ENCODE measurements at places on chromosomes 12 and 14. TPM values are rescaled to one million over a fixed set of nuclear protein-coding genes. Genes with fewer than 3 reads are reported as not detected.

GRCh38 chr12:34347367-34347766 is 325.1 kb downstream of the ALG10 start:
- no peak for DNase-seq

- no peak for DNase-seq
Observed at GRCh38 chr14:68254669-68255527, 435.3 kb downstream of the RAD51B start.

- DNase-seq = no peak
Observed at GRCh38 chr12:32600681-32601080, 78.4 kb upstream of the DNM1L start.

DNA sequence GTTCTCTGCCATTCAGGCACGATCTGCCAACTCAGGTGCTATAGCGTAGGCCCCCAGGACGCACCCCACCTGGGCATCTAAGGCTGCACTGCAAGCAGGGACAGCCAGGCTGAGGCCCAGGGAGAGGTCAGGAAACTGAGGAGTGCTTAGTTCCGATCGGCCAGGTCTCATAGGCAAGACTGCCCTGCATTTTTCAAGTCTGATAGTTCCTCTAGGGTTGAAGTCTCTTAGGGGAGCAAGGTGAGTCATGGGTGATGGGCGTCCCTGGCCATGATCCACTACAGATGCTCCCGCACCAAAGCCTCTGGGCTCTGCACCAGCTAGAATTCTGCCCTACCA is 13.2 kb downstream of the NOPCHAP1 start:
- DNase-seq = no peak

DNA sequence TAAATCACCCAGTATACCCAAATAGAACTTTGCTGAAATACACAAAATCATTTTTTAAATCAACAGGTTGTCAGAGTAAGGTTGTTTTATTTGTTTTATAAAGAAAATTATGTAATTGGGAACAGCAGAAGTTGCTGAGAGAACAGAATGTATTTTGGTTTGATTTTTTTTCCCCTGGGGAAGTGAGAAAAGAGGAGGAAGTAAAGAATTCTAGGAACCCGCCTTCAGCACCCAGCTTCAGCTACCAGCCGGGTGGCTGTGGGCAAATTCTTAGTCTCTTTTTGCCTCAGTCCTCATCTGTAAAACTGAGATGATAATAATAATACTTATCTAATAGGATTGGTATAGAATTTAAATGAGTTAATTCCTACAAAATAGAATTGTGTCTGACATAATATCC is 119.4 kb downstream of the SRGAP1 start:
- no peak for DNase-seq

DNA sequence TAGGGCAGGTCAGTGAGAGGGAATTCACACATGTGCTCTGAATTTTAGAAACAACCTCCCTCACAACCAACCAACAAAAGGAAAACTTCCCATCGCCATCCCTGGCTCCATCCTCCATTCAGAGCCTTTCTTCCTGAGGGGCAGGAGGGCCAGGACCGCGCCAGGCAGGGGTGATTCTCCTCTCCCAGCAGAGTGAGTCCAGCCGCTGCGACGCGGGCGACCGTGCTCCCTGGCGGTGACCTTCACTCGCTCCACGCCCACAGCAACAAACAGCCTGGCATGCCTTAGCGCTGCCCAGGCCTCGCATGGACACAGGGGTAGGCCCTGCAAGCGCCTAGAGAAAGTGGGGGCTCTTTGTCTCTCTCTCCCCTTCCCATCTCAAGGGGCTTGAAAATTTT is 3.7 kb downstream of the GALNT9 start:
- DNase-seq = no peak

DNA sequence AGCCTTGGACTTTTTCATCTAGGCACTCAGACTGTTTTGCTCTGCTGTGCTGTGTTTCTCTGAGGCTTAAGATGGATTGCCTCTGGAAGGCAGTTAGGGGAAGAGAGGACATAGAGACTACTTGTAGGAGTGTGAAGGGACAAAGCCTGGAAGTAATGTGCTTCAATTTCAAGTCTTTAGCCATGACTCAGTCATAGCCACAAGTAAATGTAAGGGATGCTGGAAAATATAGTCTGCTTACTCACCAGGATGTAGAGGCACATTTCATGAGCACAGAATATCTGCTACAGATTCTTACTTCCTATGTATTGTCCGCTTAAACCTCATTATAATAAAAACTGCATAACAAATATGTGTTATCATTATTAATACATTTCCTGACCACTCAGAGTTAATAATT is 794.3 kb upstream of the NOVA1 start:
- no peak for DNase-seq

GRCh38 chr14:102998393-102998792 is 59.0 kb downstream of the CDC42BPB start:
- no peak for DNase-seq

DNA sequence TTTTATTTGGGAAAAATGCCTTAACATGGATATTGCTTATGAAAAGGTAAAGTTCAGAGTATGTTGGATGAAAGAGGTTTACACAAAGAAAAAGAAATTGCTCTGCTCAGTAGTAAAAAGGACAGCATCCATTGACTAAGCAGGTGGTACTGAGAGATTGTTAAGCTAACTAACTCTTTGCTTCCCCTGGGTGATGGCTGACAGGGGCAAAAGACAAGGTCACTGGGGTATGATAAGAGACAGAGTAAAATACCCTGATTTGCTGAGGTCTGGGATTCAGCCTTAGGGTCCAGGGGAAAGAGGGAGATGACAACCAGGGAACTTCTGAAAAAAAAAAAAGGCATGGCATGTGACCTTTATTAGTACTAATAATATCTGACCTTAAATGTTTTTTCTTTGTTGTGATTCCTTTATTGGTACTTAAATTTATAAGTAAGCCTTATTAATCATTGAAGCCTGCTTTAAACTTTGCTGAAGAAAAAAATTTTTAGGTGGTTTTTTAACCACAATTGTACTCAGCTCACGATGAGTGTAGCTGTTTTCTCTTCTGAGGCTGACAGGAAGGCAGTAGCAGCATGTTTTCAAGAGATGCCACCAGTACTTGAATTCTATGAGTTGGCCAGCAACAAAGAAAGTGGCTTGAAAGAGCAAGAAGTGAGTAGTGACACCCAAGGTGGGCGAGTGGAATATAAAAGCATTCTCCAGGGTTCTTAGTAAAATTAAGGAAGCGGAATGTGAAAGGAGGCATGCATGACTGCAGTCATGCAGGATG is 43.7 kb upstream of the KITLG start:
- no peak for DNase-seq

DNA sequence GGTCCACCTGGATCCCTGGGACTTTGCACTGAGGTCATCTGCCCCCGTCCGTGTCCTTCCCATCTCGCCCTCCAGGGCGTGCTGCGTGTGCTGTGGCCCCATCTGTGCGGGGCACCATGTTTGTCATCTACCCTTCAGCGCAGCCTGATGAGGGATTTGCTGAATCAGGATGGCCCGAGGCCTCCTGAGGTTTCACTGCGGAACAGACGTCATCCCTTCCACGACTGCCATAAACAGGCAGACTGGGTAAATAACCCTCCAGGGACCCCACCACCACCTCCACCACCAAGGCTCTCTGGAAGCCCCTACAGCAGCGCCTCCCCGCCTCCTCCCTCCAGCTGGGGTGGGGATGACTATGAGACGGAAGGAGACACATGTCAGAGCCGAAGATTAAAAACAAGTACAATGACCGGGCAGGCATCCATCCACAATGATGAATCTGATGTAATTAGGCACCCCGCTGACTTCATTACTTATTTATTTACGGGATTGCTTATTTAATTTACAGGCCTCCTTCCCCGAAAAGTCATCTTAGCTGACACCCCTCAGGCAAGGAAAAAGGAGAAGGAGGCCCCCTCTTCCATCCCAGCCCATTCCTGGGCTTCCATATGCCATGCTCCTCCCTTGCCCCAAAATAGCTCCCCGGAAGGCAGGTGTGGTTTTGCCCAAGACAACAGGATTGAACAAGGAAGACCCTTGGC is 39.4 kb downstream of the NCOR2 start:
- no peak for DNase-seq

GRCh38 chr14:101118233-101118632 is 214.7 kb upstream of the RTL1 start:
- DNase-seq = no peak

DNA sequence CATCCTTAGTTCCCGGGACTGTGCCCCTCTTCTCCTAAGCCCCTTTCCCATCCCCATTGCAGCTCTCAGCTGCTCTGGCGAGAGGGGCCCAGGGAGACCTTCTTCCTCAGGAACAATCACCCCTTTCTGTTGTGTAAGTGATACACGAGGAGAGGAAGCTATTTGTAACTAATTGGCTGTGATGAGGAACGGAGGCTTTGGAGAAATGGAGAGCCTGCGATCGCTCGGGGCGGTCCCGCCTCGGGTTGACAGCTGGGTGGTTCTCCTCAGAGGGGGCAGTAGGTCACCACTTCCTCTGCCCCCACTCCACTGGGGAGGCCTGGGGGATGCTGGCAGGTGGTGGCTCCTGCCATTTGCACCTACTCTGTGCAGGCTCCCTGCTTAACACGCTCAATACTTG is 6.6 kb upstream of the PGF start:
- no peak for DNase-seq

- no peak for DNase-seq
Observed at GRCh38 chr12:119069147-119069642, 87.9 kb downstream of the SRRM4 start.

DNA sequence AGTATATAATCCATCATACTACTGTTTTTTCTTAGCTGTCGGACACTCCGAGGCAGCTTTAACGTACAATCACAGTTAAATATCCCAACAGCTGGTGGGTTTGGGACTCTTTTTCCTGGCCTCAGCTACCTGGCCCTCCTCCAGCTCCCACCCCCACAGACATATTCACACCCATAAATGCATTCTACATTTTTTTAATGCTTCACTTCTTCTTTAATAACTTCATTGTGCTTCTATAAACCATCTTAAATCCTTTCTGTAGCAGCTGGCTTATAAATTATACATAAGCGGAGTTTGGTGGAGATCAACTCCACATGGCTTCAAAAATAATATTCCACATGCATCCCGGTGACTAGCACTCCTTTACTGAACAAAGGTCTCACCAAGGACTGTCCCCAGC is 33.3 kb downstream of the TDG start:
- no peak for DNase-seq

- DNase-seq = no peak
Observed at GRCh38 chr14:74929242-74929641, 6.2 kb upstream of the RPS6KL1 start.

GRCh38 chr12:32418221-32418620 is 18.9 kb downstream of the FGD4 start:
- no peak for DNase-seq

DNA sequence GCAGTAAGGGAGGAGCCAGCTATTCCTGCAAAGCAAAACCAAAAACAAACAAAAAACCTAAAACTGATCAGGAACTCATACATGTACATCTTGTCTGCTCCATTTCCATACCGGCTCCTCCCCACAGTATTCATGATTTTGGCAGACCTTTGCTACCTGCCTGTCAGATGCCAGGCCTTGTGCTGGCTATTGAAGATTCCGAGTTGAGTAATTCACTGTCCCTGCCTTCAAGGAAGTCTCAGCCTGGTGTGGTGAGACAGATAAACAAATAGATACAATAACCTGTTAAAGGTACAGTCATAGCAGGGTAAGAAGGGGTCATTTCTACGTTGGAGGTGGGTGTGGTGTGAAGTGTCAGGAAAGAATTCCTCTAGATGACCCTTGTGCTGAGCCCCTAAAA is 42.7 kb downstream of the SUSD6 start:
- no peak for DNase-seq

DNA sequence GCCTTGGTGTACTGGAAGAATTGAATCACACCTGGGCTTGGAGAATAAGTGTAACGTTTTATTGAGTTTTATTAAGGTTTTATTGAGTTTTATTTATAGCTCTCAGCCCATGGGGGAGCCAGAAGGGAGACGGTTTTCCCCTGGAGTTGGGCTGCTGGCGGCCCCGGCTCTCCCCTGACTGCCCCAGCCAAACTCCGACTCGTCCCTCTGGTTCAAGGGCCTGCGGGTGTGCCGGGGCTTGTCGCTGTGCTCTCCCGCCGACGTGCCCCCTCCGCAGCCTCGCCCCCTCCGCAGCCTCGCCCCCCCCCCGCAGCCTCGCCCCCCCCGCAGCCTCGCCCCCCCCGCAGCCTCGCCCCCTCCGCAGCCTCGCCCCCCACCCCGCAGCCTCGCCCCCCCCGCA is 326.1 kb upstream of the RTL1 start:
- no peak for DNase-seq

DNA sequence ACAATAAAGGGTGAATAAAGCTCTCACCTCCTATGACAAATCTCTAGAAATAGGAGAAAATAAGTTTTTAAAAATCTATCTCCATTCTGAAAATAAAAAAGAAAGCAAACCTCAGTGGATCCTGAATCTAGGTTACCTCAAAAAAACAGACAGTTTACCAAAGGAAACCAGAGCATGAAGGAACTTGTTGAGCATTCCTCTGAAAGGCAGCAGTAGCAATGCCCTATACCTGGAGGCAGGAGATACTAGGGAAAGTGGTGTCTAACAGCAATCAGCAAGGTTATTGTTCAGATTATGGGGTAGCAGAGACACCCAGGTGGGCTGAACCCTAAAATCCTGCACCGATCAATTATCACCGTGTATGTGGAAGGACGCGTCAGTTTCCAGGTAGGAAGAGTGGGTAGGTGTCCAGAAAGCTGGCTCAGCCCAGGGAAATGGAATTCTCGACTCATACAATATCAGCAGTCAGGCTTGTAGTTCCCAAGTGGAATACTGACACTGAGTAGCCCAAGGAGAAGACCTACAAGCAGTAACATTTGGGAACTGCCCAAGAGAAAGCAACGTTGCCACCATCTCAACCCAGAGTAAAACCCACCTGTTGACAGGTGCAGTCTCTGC is 128.3 kb downstream of the ST8SIA1 start:
- DNase-seq = no peak

- DNase-seq = no peak
Observed at GRCh38 chr12:12387501-12387900, 30.6 kb downstream of the BORCS5 start.

- no peak for DNase-seq
Observed at GRCh38 chr12:53236443-53237111, 4.6 kb upstream of the RARG start.

- DNase-seq = peak; percentile 41
Observed at GRCh38 chr12:32558903-32559302, 120.2 kb upstream of the DNM1L start.

Gene EFS
- total RNA-seq = not detected

Gene POP5
- 44.8 TPM for total RNA-seq

Gene IFI27
- 474 TPM for total RNA-seq

Gene MTERF2
- 15.4 TPM for total RNA-seq

Gene VWF
- 0.50 TPM for total RNA-seq

Gene GIT2
- total RNA-seq = 29.5 TPM

Gene NRL
- total RNA-seq = 1.4 TPM

Gene RNASE3
- total RNA-seq = not detected

Gene TBC1D30
- not detected for total RNA-seq

All from SJSA1 (cell line).